Activated naive CD4-positive, alpha-beta T cell treated with anti-CD3 and anti-CD28 coated beads, Interleukin-2, amount 50 U/mL, for 72 hours (primary cell): ENCODE measurements at places on chromosomes 5 and 9.

GRCh38 chr5:146623666-146624065, 107.7 kb upstream of the GPR151 start:
- no peak for DNase-seq

DNA sequence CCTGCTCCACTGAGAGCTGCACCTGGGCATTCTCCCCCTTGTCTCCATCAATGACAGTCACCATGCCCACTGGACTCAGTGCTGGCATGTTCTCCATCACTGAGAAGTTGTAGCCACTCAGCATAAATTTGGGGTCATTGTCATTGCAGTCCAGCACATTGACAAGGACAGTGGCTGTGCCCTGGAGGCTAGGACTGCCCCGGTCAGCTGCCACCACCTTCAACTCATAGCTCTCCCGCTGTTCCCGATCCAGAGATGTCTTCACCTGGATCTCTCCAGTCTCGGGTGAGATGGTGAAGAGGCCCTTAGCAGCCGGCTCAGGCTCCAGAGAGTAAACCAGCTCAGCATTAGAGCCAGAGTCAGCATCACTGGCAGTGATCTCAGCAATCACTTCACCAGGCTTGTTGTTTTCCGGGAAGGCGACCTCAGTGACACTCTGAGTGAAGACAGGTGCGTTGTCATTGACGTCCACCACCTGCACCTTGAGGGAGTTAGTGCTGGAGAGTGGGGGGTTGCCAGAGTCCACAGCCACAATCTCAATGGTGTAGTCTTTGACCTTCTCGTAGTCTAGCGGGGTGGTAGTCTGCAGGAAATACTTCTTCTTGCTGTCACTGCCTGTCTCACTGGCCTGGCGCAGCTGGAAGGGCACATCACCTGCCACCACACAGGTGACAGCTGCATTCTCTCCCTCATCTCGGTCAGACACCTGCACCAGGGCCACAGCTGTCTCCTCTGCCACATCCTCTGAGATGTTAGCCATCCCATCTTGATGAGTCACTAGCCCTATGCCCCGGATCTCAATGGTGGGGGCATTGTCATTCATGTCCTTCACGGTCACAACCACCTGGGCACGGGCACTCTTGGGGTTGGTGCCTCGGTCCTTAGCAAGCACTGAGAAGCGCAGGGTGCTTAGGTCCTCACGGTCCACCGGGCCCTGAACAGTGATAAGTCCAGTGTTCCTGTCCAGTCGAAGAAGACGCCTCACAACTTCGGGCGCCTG, 13.5 kb downstream of the PCDH1 start:
- DNase-seq, result no peak

GRCh38 chr9:117414906-117415331, at the start of gene ASTN2:
Gene ASTN2, minus strand, starts transcription at chr9:117415057. Its CDS starts 119 bp downstream, at chr9:117414938.
- no peak for DNase-seq

DNA sequence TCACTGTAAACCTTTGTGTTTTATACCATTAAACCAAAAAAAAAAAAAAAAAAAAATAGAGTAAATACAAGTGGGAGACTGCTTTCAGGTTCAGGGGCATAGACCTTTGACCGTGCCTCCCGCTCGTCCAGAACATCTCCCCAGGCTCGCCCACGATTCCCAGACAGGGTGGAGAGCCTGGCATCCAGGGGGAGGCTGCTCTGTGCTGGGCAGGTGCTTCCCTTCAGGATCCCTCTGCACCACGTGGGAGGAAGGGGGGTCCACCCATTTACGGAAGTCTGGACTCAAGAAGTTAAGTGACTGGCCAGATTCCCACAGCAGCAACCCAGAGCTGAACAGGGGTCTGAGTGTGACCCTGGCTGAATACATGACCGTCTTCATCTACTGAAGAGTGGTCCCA, 125.4 kb upstream of the LMX1B start:
- DNase-seq, result no peak

GRCh38 chr9:130342714-130343085, 77.1 kb downstream of the HMCN2 start:
- no peak for DNase-seq

DNA sequence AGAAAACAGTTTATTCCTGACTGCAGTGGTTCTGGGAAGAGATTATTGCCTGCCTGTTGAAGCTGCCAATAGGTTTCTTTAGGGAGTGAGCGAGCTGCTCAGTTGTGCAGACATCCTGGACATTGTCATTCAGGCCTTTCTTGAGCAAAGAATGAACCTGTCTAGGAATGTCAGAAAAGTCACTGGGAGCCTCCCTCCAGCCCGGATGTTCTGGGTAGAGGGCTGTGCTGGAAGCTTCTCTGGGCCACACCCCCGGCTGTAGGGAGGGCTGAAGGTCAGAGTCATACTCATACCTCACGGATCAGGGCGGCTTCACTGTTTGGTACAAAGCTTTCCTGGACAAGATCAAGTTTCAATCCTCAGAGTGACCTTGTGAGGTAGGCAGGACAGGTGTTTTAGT, 33.4 kb upstream of the TBC1D2 start:
- DNase-seq, result no peak

DNA sequence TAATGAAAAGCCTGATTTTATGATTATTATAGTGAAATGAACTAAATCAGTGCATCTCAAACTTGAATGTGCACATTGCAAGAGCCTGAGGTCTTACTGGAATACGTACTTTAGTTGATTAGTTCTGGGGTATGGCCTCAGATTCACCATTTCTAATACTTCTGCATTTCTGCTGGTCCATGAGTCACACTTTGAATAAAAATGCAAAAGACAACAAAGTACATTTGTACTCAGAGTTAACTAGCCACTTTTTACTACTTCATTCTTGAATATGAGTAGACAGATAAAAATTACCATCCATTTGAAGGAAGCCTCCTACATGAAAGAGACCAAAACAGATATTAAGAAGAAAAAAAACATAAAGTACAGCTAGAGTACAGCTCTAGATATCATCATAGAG, 27.1 kb upstream of the PRR16 start:
- DNase-seq, result no peak

- DNase-seq, result no peak
Measured at GRCh38 chr5:133471699-133472098, 140.6 kb downstream of the FSTL4 start.

DNA sequence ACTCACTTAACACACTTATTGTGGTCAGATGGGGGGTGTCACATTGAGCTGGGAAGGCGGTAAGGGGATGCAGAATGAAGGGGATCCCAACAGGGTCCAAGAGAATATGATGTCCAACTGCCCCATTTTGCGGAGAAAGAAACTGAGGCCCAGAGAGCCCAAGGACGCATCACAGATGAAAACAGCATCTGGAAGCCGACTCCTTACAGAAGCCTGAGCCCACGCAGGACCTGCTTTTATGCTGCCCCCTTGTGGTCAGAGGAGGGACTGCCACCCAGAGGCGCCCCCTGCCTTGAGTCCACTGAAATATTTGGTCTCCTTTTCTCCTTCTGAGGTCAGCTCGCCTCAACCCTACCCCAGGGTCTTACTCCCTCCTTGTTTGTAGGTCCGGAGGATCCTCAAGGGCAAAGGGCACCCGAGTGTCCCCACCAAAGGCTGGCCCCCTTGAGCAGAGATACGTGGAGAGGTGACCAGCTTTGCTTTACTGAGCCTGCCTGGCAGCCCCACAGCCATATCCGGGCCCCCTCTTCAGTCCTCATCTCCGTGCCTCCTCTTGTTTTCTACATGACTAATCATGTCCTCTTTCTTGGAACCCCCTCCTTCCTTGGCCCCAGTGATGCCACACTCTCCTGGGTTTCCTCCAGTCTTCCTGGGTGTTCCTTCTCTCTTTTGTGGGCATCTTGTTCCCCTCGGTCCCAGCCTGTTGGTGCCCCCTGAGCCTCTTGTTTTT, 30.0 kb upstream of the TTLL11 start:
- no peak for DNase-seq

DNA sequence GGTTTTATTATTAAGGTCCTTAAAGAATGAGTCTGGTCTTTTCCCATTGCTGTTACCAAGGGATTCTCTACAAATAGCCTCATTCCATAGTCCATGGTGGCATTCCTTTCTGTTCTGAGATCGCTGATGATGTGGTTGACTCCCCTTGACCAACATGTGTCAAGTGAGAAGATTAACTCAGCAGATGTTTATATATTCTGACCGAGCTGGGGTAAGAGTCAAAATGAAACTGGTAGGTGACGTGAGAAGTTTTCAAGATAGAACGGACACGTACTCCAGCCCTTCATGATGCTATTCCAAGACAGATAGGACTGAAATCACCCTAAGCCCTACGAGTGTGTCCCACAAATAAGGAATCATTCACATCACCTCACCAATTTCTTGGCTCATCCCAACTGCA, 155.5 kb upstream of the WWC1 start:
- DNase-seq, result no peak

DNA sequence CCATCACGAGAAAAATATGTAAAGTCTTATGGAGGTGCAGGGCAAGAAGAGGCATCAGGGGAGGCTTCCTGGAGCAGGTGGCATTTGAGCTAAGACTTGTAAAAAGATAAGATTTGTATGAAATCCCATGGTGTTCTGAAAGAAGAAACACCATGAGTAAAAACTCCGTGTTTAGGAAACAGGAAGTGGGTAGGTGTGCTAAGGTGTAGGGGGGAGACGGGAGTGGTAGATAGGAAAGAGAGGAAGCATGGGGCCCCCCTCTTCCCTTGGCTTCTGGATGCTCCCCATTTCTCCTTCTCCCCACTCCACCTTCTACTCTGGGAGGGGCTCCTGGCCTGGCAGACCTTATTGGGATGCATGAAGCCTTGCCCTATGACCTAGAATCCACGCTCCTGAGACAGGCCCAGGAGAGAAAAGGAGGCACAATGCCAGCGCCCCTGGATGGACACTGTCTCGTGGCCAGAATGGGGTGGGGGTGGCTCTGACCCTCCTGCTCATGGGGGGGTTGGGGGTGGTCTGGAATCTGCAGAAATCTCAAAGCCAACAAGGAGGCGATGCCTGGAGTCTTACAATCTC, 103.6 kb downstream of the GTF3C4 start:
- DNase-seq, result no peak

DNA sequence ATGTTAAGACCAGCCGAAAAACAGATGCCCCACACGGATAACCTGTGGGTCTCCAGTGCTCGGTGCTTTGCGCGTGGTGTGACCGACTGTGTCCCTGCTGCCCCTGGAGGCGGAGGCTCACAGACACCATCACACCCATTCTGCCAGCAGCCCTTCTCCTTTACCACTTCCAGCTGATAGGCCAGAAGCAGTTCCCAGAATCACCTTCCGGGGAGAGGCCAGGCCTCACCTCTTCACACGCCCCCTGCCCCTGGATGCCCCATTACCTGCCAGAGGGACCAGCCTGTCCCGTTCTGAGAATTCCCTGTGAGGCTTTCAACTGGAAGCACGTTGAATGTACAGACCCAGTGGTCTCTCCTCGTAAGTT, 21.6 kb upstream of the LRRC14B start:
- peak; percentile 47 for DNase-seq

DNA sequence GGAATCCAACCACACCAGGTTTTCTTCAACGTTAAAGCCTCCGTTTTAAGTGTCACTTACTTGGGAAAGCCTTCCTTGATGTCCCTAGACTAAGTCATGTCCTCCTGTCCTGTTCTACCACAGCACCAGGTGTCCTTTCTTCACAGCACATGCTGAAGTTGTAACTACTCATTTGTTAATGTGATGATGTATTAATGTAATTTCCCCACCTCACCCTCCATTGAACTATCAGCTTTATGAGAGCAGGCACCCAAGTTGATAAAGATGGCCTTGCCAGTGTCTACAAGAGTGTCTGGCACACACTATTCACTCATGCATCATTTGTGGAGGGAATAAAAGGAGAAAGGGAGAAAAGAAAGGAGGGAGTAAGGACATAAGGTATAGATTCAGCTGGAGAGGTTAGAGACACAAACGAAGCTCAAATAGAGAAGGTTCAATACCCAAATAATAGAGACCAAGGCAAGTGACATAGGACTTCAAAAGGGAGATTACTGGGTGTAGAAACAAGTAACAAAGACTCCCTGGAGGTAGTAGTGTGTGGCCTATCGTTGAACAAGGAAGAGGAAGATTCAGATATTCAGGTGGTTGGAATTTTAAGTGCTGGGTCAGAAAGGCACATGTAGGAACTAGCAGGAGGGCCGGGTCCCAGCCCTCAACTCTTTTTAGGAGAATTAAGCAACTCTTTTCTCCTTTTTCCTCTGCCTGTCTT, 6.6 kb downstream of the ITK start:
- DNase-seq, result no peak

- DNase-seq, result no peak
Measured at GRCh38 chr5:53714667-53715010, 154.2 kb downstream of the NDUFS4 start.

DNA sequence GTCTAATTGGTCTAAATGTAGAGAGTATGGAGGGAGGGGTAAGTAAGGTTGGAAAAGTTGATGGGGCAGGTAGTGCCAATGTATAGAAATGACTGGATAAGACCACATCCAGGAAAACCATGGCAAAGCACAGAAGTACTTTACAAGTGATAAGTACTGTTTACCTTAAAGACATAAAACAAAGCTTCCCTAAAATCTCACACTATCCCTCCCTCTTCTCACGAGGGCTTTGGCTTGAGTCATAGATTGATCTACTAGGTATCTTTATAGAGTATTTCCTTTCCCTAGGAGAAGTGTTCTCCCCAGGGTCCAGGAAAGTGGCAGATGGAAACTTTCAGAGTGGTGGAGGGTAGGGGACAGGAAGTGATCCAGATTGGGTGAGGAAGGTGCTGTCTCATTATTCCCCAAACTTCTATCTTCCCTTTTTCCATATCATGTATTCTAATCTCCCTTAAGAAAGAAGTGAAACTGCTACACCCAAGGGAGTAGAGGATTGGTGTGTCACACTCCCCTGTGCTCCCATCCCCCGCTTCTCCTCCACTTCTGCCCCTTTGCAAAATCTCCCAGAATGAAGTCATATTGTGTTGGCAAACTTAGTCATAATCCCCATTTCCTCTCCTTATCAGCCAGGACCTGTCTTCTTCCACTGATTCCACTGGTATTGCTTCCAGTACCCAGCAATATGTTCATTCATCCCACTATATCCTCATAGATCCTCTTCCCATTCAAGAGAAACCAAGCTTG, 14.6 kb downstream of the IL33 start:
- no peak for DNase-seq

- DNase-seq, result no peak
Measured at GRCh38 chr9:96508227-96508940, 58.4 kb downstream of the HABP4 start.

- no peak for DNase-seq
Measured at GRCh38 chr9:91966503-91966902, 16.5 kb upstream of the ROR2 start.

DNA sequence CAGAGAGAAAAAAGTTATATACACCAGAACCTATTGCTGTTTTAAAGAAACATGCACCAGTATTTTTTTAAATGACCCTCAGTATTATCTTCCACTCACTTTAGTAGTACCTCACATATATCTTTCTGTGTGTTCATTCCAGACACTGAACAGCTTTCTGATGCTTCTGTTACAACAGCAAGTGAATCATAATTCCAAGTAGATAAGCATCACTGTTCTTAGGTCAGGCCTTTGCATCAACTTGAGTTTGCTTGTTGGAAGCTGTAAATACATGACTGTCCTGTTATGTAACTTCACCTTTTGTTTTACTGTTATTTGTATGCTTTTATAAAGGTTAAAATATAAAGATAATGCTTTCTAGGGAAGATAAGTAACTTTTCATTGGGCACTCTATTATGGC, 184.4 kb downstream of the ISL1 start:
- DNase-seq, result no peak

- no peak for DNase-seq
Measured at GRCh38 chr5:135150767-135151166, 116.7 kb upstream of the PITX1 start.

- DNase-seq, result no peak
Measured at GRCh38 chr9:113482341-113482740, 18.8 kb downstream of the RGS3 start.
